ENCODE measurements at places on chromosomes 11 and 22.

GRCh38 chr11:9606809-9607510 lies 33.5 kb downstream of the WEE1 start:
- no peak for DNase-seq

GRCh38 chr11:103397369-103397768 lies 288.1 kb downstream of the DYNC2H1 start:
- DNase-seq, result no peak

DNA sequence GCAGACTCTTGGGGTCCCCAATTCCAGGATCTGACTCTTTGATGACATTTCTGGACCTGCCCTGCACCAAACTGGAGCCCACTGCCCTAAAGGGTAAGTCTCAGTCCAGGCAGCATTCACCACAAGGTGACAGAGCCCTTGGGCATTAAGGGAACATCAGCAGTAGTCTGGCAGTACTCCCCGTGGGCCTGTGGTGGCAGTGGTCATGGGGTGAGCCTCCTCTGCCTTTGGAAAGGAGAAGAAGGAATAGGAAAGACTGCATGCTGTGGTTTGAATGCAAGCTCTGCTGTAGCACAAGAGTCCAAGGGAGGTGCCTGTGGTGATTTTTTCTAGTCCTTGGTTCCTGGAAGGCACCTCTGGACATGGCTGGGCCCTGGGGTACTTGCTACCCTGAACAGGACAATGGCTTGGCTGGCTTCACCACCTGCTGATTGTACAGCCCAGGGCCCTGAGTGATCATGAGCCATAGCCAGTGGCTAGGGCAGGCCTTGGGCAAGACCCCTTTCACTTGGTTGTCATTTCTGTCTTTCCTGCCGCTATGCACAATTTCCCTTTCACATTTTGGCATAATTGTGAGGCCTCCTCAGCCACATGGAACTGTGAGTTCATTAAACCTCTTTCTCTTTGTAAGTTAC lies 160.7 kb upstream of the GRIA4 start:
- no peak for DNase-seq

DNA sequence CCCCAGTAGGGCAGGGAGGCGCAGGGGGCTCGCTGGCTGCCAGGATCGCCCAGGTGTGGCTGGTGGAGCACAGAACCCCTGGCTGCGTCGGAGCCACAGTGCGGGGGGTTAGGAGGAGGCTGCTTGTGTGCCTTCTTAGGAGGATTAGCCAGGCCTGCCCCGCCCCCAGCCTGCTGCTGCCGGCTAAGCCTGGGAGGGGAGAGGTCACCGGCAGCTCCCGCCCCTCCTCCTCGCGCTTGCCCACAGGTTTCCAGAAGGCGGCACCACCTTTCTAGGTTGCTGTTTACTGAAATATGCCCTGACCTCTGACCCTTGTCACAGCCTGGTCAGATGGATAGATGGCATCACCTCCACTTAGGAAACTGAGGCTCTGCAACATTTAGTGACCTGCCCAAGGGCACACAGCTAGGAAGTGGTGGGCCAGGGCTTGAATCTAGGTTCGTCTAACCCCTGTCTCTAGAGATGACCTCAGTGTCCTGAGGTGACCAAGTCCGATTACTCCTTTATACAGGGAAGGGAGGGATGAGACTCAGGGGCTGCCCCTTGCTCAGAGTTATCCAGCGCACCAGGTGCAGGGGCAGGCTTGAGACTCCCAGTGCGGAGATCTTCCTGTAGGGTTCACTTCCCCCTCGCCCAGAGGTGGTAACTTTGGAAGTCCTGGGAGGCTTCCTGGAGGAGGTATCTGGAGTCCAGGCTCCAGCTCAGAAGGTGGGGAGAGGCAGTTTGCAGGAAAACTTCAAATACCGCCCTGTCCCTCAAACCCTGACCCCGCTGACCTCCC lies 44.0 kb downstream of the MYO7A start:
- DNase-seq, result no peak

DNA sequence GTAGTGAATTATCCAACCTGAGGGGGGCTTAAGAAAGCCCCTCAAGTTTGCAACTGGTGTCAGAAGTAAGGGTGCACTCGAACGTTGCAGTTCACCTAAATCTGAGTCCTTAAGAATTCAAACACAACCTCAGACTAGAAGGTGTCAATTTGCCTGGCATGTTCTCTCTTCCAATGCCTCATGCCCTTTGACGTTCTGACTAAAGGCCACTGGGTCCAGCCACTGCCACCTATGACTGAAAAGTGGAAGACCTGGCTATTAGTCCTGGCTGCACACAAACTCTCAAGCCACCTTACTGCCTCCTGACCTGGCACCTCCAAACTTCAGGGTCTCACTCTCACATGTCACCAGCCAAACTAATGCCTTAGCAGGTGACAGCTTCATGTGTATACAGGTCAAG lies 8.0 kb downstream of the APOL4 start:
- DNase-seq, result no peak

DNA sequence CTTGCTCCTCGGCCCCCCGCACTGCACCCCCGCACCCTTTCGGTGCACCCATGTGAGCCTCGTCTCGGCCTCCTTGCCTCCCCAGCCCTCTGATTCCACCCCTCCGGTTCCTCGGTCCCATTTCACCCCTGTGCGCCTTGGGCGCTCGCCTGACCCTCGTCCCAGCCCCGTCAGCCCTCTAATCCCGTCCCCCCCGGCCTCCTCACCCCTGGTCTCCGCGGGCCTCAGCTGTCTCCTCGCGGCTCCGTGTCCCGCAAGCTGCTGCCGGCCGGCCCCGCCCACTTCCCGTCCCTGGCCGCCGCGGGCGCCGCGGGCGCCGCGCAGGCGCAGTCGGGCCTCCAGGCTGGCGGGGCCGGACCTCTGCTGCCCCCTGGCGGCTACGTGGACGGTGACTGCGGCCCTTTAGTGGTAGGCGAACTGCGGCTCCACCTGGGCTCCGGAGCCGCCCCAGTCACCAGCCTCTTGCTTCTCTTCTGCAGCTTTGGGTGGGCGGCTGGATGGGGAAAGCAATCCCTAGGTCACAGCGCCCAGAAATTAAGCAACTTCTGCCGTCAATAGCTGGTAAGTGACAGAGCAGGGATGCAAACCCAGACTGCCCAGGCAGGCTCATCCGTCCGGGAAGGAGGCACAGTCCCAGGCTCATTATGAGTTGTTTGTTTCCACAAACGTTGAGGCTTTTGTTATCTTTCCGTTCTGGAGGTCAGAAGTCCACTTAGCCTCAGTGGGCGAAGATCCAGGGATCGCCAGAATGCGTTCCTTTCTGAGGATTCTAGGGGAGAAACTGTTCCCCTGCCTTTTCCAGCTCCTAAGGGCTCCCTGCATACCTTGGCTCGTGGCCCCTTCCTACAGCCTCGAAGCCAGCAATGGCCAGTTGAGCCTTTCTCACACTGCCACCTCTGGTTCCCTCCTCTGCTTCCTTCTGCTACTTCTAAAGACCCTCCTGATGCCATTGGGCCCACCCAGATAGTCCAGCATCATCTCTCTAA lies at the start of gene PPM1F:
Gene PPM1F, minus strand, starts transcription at position 263 of the 986 bp plus-strand sequence. CDS start 6,800 bp downstream, outside the sequence.
- DNase-seq, result peak; percentile 31

- no peak for DNase-seq
These were observed 933 bp upstream of the DLAT start for GRCh38 chr11:112024178-112024772.

DNA sequence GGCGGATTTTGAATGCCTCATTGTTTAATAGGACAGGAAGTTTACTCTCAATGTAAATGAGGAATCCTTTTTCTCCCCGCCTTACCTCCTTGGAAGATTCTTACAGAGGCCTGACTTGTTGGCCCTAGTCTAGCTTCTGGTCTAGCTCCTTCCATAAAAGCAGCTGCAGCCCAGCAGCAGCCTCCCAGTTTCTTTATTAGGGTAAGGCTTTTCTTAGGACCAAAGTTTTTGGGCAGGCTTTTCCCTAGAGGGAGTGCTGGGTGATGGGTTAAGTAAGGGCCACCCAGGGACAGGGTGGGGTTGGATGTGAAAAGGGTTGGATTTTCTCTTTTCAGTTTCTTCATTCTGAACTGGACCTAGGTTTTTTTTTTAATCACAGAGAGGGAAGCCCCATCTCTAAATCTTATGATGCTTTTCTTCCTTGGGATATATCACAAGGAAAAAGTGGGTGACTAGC lies 49.7 kb downstream of the LIF start:
- no peak for DNase-seq

GRCh38 chr11:87423161-87423560 lies 385.4 kb downstream of the TMEM135 start:
- DNase-seq, result no peak

GRCh38 chr11:8863838-8864237 lies 47.2 kb upstream of the AKIP1 start:
- DNase-seq, result peak; percentile 46

GRCh38 chr11:94511932-94512781 lies at the start of gene C11orf97:
C11orf97 (plus strand) TSS chr11:94512461; CDS start chr11:94512529, 68 bp downstream.
- DNase-seq, result no peak

GRCh38 chr22:36741204-36741793 lies 34.6 kb downstream of the IFT27 start:
- no peak for DNase-seq

GRCh38 chr11:119493712-119494111 lies 70.7 kb upstream of the THY1 start:
- DNase-seq, result peak; percentile 8

DNA sequence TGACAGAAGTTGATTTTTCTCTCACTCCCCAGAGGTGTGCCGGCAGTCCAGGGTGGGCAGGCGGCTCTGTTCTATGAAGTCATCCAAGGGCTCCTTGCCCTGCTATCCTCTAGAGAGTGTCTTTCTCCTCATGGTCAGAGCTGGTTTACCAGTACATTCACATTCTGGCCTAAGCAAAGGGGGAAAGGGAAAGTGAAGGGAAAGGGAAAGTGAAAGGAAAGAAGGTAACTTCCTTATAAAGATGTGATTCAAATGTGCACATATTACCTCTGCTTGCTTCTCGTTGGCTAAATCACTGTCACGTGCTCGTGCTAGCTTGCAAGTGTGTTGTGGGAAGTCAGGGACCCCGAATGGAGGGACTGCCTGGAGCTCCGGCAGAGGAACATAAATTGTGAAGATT lies 2.9 kb upstream of the HTATIP2 start:
- DNase-seq, result no peak

- DNase-seq, result no peak
These were observed 464.7 kb downstream of the INSC start for GRCh38 chr11:15579287-15580001.

DNA sequence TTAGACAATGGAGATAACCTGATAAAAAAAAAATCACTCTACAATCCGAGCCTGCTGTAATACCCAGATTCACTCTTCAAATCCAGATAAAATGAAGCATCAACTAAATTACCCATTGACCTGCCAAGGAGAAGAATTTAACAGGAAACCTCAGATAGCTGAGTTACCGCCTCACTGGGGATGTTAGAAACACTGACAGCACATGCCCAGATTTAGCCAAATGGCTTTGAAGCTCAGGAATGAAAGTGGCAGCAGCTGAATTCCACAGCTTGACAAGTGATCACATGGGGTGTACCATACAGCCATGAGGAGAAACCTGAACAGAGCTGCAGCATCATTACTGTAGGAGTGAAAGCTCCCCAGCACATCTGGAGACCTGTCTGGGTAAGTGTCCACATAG lies 807.6 kb downstream of the DLG2 start:
- DNase-seq, result no peak

GRCh38 chr11:17923217-17923616 lies 89.6 kb downstream of the SERGEF start:
- no peak for DNase-seq
